Chondrocyte (in vitro differentiated cells): ENCODE measurements at places on chromosomes 3 and 15.

DNA sequence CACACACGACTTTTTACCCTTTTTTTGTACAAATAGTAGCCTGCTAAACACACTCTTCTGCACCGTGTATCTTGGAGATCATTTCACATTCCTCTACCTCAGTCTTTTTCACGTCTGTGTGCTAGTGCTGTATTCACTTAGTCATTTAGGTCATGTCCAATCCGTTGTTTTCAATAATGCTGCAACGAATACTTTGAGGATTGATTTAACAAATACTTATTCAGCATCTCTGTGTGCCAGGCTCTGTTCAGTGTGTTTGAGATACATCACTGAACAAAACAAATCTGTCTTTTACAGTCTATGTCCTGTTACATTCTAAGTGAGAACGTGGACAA, 882 bp downstream of the JMJD7 start:
- no peak for DNase-seq

- DNase-seq = no peak
Measured at GRCh38 chr3:139577909-139578308, 38.4 kb upstream of the RBP1 start.

- DNase-seq = no peak
Measured at GRCh38 chr15:78018445-78018844, 59.1 kb downstream of the TBC1D2B start.

DNA sequence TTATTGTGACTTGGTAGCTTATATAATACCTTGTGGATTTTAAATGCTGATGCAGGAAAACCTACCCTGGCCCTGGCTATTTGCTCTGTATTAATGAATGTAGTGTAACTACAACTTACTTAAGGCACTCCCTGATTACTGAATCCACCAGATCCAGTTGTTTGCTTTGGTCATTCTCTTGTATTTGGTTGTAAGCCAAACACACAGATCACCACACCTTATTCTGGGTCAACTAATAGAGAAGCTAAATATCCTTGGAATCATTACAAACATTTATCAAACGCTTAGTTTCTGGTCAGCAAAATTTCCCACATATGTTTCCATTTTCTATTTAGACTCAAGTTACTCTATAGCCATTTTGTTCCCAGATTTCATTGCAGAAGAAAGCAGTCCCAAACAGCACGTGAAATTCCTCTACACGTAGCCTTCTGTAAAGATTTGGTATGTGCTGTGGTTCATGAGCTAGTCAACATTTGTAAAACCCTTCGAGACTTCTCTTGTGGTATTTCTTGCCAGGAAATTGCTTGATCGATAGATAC, 322.6 kb downstream of the MEX3B start:
- no peak for DNase-seq

DNA sequence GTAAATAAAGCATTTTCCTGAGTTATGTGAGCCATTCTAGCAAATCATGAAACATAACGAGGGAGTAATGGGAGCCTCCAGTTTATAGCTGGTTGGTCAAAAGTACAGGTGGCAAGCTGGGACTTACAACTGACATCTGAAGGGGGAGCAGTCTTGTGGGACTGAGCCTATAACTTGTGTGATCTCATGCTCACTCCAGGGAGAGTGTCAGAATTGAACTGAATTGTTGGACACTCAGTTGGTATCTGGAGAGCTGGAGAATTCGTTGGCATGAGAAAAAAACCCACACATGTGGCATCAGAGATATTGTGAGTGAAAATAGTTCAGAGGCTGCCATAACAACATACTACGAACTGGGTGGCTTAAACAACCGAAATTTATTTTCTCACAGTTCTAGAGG, 22.8 kb upstream of the DENND6A start:
- no peak for DNase-seq

DNA sequence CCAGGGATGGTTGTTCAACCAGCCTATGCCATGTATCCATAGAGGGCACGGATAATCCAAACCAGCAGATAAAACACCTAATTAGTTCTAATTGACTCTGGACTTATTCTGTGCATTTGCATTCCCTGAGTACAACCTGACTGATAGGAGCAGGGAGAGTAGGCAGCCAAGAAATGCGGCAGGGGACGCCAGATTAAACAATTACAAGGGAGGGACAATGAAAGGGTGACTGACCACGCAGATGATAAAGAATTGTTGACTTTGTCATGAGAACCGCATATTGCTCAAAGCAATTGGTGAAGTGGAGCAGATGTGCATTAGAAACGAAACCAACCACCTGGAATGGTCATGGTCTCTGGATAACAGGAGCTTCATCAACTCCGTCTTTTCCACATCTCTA, 369.1 kb upstream of the FRG2C start:
- DNase-seq = no peak
